NCI-H82 (cell line): ENCODE measurements at places on chromosomes 12 and 14.

DNA sequence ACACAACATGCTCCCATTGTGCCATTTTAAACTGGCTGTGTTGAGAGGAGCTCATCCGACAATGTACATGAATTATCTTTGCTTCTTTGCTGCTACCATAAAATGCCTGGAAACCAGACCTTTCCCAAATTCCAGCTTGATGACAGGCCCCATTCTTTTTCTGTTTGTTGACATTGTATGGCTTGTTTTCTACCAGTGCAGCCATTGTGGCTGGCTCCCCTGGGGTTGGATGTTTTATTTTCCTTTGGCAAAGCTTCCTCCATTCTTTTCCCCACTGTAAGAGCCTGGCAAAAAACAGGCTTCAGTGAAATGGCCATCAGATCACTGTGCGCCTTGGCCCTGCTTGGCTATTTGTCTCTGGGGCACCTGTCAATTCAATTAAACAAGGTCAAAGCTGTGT is 532.5 kb downstream of the VRK1 start:
- DNase-seq, result no peak

DNA sequence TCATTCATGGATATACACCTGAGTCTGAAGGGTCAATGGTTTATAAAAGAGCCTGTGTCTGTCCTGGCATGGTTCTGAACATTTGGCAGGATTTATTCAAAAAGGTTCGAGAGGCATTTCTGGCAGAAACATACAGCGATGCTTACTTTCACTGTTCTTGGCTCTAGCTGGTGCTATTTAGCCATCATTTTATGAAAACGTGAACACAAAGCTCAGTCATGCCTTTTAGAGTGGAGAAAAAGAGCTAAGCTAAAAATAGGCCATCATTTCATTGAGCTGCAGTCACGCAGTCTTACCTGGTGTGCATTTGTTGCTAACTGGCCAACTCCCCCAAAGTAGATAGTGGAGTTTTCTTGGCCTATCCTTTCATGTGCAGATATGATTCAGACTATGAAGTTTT is 1209.5 kb downstream of the SLC16A7 start:
- DNase-seq, result no peak

DNA sequence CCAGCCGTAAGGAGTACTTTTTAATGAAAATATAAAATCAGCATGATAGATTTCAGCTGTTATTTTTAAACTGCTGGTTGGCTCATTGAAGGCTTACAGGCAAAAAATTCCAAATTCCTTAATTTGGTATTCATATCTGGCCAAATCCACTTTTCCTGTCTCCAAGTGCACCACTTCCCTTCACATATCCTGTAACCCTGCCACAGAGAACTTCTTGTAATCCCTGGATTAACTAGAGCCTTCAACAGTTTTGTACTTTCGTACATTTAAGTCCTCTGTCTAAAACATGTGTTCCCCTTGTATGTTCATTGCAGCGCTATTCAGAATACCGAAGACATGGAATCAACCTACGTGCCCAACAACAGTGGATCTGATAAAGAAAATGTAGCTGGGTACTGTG is 9.6 kb downstream of the PUS7L start:
- peak; percentile 15 for DNase-seq

- peak; percentile 29 for DNase-seq
Measured at GRCh38 chr14:72104011-72104613, 171.9 kb downstream of the RGS6 start.

GRCh38 chr12:96710127-96710745 is 196.8 kb upstream of the NEDD1 start:
- DNase-seq, result no peak

- no peak for DNase-seq
Measured at GRCh38 chr12:19620222-19620621, 180.9 kb downstream of the AEBP2 start.

- DNase-seq, result no peak
Measured at GRCh38 chr12:104694161-104694560, 237.4 kb downstream of the CHST11 start.
